Jurkat, Clone E6-1 (cell line): ENCODE measurements at places on chromosomes 2 and 18.

DNA sequence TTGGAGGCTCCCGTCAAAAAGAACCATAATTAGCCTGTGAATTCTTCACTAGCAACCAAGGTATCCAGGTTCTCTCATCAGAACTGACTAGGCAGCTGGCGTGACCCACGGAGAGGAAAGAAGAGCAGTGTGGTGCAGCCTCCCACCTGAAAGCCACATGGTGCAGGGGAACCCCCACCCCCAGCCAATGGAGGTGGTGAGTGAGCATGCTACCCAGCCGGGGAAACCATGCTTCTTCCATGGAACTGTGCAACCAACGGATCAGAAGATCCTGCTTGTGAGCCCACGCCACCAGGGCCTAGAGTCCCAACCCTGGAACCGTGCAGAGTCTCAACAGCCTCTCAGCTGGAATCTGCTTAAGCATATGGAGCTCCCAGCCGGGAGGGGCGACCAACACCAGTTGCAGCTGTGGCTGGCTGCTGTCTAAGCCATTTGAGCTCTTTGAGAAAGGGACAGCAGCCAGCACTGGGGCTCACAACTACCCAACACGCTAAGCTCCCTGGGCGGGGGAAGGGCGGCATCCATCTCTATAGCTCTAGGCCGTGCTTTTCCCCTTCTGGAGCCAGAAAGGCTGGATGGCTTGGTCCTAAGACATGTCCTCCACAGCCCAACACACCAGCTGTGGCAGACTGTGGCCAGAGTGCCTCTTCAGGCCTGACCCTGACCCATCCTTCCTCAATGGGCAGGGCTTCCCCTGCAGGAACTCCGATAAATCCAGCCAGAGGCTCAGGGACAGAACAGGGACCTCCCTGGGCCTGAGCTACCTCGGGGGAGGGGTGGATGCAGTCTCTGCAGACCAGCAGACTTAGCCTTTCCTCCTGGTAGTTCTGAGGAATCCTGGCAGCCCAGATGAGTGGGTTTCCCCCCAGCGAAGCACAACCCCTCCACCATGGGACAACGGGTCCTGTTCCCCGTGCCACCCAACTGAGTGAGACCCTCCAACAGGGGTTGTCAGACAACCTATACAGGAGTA lies 151.4 kb upstream of the NXPH2 start:
- DNase-seq: no peak

GRCh38 chr18:28036488-28036887 lies 140.4 kb downstream of the CDH2 start:
- DNase-seq: no peak

DNA sequence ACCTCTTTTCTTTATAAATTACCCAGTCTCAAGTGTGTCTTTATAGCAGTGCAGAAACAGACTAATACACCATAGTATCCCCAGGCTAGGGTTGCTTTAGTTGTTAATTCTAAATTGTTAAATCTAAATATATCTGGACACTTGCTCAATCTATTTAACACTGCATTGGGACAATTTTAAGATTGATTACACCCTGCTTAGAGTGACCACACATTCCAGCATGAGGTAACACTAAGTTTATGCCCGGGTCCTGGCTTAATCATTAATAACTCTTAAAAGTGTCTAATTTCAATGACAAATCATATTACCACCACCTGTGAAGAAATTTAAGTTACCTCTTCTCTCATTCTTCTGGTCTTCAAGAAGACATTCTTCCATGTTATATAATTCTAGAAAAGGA lies 131.4 kb downstream of the ZNF385B start:
- DNase-seq: no peak

DNA sequence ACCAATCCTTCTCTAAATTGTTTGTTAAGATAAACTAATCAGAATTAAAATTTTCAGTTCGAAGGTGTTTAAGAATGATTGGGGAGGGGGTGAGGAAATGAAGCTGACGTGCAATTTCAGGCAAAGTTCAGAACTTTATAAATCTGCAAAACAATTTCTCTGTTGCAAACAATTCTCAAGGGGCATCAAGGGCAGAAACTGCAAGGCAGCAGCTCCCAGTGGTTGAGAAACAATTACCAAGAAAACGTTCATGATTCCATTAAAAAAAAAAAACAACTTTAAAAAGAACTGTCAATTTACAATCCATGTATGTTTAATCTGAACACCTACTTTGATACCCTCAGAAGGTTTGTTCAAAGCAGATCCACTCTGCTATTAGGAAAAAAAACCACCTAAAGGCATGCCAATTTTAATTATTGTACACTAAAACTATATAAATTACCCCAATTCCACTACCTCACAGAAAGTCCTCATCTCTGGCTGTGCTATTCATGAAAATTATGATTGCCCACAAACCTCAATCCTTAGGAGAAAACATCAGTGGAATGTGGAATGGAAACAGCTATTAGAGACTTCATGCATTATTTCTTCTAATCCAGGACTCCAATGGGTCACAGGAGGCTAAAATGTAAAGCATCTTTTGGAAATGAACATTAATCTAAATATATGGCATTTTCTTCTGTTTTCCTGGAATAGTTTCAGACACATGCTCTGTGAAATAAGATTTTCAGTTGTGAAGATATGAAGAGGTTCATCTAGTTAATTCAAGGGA lies 119.9 kb upstream of the ACVR1C start:
- DNase-seq: no peak

DNA sequence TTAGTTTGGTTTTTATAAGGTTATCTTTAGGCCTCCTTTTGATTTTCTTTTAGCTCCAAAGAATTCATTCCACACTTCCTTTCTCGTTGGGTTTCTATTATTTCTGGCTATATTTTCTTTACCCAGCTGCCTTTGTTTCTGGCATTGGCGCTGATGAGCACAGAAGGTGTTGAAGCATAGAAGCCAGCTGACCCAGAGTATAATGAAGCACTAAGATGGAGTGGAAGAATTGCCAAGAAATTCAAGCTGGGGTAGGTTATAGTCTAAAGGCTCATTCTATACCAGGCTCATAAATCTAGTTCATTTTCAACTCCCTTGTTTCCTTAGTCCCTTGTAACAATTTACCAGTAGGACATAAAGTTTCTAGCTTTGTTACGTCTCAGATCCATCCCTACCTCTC lies 169.5 kb downstream of the HRH4 start:
- no peak for DNase-seq

DNA sequence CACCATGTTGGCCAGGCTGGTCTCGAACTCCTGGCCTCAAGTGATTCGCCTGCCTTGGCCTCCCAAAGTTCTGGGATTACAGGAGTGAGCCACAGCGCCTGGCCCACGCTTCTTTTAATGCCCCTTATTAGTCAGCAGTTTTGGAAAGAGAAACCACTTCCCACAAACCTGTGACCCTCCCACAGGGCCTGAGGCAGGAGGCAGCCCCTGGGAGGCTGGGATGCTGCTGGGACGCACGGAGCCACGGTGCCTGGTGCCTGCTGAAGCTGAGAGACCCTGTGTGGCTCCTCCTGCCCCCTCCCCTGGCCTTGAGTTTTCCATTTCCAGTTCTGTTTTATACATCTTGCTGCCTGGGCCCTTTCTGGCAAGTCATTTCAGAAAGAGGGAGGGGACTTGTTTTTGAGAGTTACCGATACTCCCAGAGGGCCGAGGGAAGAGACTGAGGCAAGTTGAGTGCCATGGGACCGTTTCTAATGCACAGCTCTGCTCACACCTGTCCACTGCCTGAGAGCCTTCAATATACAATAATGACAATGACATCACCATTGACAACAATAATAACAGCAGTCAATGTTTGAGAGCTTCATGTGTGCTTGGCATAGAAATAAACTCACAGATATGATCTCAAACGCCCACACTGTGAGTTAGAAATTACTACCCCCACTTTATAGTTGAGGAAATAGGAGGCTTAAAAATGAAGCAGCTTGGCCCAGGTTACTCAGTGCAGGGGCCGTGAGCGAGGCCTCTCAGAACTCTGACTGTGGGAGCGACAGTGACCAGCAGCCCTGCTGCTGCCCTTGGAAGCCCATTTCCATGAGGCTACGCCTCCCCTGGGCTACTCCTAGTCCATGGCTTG lies 78.1 kb upstream of the YWHAQ start:
- no peak for DNase-seq

GRCh38 chr2:53275743-53276142 lies 491.9 kb upstream of the CHAC2 start:
- no peak for DNase-seq
